ENCODE measurements at places on chromosomes 12 and 14. TPM values are rescaled to one million over a fixed set of nuclear protein-coding genes. Genes with fewer than 3 reads are reported as not detected.

Gene PLXNC1
- under 0.01 TPM for total RNA-seq

Gene NELL2
- 0.49 TPM for total RNA-seq

Gene TBC1D30
- 0.65 TPM for total RNA-seq

Gene AKAP6
- 2.0 TPM for total RNA-seq

Gene LRP1
- 24.0 TPM for total RNA-seq

Gene SLC38A2
- total RNA-seq = 128 TPM

Gene SOAT2
- not detected for total RNA-seq

Gene TBX3
- 4.3 TPM for total RNA-seq

Gene ZFHX2
- 0.49 TPM for total RNA-seq

Gene CYP46A1
- total RNA-seq = under 0.01 TPM

Gene C12orf60
- 0.65 TPM for total RNA-seq

Gene SSPN
- total RNA-seq = 2.3 TPM

Gene PTPN21
- total RNA-seq = 7.7 TPM

Gene NANOG
- total RNA-seq = not detected

Gene B4GALNT1
- total RNA-seq = 6.2 TPM

Gene LRRC10
- total RNA-seq = not detected

Gene DRAM1
- total RNA-seq = 25.9 TPM

Gene GLT1D1
- total RNA-seq = 0.16 TPM

Gene APOF
- total RNA-seq = not detected

Measured in mesangial cell (primary cell).